ENCODE measurements at places on chromosomes 3 and 15.

GRCh38 chr3:72763751-72764440, 84.3 kb downstream of the SHQ1 start:
- DNase-seq, result no peak

DNA sequence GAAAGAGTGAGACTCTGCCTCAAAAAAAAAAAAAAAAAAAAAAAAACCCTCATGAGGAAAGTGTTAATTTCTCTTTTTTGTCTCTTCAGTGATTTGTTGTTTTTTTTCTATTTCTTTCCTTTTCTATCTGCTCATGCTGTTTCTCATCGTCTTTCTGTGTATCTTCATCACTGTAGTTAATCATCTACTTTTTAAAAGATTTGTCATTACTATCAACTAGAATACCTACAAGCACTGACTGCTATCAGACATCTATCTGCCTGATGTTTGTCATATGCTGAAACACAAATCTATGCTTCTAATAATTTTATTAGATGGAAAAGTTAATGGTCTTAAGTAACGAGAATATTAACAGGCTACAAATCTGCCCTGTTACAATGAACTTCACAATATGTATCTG, 26.8 kb downstream of the CCDC14 start:
- no peak for DNase-seq

- DNase-seq, result no peak
Observed at GRCh38 chr15:40243126-40243810, 4.4 kb downstream of the PAK6 start.

DNA sequence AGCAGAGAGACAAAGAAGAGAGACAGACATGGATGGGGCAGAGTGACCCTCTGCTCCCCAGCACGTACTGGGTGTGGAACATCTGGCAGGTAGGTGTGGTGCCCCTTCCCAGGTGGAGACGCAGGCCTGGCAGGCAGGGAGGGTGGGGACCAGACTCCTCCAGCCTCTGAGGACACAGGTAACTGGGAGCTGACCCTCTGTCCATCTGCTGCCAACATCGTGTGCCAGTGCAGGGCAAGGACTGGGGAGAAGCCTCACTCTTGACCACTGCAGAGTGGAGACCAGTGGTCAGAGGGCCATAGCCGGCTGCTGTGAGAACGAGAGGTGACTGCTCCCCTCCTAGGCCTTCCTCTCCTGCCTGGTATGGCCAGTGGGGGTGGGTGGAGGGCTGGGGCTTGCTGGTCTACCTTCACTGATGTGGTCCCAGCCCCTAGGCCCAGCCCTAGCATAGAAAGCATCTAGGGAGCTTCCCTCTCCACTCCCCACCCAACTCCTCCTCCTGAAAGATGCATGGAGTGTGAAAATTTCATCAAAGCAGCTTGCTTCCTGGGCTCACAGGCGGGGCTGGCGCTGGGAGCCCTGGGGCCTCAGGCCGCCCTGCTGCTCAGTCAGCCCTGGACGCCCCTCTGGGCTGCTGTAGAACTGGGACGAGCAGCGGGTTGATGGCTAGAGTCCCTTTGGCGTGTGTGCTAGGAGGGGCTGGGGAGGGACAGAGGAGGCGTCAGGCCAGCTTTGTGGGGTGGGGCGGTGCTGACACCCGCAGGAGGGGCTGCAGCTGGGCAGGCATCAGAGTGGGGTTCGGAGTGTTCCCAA, 90.3 kb downstream of the PLXNA1 start:
- DNase-seq, result no peak

DNA sequence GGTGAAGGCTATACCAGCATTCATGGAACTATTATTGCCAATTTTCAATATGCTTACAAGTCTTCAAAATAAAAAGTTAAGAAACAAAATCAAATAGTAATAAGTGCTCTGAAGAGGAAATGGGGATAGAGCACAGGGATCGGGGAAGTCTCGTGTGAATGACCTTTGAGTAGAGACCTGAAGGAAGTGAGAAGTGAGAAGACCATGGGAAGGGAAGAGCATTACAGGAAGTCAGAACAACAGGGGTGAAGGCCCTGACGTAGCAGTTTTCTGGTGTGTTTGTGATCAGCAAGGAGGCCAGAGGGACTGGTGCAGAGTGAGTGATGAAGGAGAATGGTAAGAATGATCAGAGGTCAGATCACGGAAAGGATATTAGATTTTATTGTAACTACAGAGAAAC, 48.1 kb downstream of the STAC start:
- DNase-seq, result no peak

DNA sequence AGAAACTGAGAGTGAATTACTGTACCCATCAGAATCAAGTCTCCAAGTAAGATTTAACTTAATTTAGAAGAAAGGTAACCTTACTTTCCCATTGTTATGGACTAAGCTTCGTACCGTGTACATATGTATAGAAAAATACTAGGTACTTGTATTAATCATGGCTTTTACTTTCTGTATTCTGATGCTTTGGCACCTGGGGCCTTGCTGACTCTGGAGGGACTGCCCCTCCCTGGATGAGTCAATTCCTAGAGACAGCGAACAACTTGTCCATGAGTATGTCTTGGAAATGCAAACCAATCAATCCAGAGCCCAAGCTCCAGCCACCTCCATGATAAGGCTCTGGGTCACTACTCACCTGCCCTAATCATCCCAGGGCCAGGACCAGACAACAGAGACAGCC, 50.0 kb upstream of the DGKG start:
- DNase-seq, result no peak

- DNase-seq, result no peak
Observed at GRCh38 chr15:25186411-25186810, 231.6 kb downstream of the SNRPN start.

- DNase-seq, result peak; percentile 57
Observed at GRCh38 chr15:56496635-56497034, 31.7 kb upstream of the MNS1 start.

DNA sequence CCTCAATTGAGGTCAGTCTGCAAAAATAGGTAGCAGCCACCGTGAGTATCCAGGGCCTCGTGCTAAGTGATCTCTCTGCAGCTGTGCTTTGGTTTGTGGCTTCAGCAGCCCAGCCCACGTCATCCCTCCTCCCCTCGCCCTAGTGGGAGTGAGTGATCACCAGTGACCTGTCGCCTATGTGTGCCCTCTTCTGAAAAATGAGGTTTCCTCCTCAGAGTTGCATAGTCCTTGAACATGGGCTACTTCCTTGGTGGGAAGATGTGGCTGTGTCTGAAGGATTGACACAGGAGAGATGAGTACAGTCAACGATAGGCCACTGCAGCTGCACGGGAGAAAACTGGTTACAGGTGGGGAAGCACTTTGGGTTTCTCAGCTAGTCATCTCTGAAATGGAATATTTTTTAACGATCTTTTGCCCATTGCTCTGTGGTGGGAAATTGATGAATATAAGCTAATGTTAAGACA, 144.8 kb upstream of the BHLHE40 start:
- DNase-seq, result no peak

DNA sequence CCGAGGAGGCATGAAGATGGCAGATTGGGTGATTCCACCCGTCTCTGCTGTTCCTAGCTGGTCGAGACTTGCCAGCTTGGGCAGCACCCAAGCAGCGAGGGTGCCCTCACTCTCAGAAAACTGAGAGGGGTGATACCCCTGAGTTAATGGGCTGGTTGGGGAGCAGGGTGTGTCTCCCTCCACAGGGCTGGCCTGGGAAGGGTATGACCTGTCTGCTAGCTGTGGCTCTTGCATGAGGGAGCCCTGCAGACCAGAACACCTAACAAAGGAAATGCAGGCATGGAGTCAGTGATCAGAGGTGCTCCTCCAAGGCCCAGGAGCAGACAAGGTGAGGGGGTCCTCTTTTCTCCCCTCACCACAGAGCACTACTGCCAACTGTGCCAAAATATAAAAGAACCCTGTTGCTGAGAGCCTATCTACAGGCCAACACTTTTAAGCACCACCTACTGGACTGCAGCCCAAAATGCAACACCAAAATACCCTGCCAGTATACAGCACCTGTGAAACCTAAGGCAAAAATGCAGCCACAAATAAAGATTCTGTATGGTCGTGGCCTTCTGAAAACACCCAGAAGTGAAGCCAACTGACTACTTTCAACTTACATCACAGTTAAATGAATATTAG, 35.8 kb upstream of the PPM1L start:
- no peak for DNase-seq

GRCh38 chr3:52222319-52223221, 2.9 kb downstream of the TLR9 start:
- DNase-seq, result no peak

DNA sequence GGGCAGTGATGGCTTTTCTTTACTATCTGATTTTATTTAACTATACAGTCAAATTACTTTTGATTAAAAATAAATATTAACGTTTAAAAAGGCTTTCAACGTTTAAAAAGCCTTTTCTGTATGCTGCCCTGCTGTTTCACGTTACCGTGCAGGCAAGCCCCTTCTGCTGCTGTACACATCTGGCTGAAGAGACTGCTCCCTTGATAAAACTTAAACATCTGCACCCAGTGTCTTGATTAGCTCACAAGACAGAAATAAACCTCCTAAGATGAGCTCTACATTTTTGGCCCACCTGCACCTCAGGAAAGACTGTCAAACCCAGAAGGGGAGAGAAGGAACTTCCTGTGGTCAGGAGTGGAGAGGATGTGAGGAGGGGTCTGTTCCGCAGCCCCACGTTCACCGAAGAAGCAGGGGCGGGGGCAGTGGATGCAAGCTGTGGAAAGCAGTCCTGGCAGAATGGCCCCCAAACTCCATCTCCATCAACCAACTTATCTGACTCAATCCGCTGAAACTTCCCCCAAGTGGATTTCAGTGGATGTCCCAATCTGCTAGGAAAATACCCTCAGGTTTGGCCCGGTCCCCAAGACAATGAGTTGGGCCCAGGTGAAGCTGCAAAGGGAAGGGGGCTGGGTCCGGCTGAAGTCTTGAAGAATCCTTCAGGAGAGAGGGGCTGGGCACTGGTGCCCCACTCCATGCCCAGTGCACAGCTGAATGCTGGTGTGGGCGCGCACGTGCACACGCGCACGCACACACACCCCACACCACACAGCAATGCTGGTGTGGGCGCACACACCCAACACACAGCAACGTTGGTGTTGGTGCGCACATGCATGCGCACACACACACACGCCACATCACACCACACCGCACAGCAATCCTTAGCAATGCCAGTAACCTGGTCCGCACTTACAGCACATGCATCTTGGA, 88.6 kb downstream of the LRIG1 start:
- DNase-seq, result no peak

GRCh38 chr3:14235003-14235911, 56.6 kb downstream of the LSM3 start:
- DNase-seq, result no peak

GRCh38 chr3:125374501-125374995, 577 bp downstream of the ZNF148 start:
- no peak for DNase-seq

DNA sequence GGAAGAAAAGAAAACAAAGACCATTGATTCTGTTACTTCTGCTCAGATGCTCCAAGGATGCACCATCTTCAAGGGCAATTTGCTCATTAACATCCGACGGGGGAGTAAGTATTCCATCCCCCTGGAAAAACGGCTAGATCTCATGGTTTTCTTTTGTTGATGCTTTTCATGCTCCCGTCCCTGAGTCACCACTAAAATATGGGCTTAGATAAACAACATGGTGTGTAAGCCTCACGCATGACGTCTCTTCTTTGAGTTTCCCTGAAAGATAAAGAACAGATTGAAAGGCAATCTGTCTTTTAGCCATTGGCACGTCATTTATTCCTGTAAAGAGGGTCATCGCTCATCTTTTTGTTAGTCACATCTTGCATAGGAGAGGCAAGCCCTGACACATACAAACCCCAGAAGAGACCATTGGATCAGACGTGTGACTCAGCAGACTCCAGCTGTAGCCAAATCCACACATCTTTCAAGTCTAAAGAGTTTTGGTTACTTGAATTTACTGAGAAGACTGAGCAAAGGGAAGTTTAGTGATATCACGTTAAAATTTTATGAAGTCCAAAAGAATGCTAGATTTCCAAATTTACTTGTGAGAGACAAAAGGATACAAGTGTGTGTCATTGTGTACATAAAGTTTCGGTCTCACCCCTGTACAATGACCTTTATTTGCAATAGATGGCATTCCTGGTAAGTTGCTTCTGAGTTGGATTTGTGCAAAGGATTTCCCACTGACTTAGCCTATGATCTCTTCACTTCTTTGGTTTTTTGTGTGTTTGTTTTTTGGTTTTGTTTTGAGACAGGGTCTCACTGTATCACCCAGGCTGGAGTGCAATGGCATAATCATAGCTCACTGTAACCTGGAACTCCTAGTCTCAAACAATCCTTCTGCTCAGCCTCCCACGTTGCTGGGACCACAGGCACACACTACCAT, 110.5 kb downstream of the PGPEP1L start:
- peak; percentile 99 for DNase-seq

- peak; percentile 59 for DNase-seq
Observed at GRCh38 chr15:42194513-42194912, 13.6 kb downstream of the VPS39 start.

- no peak for DNase-seq
Observed at GRCh38 chr15:54941417-54941816, 255.3 kb downstream of the RSL24D1 start.

GRCh38 chr3:184361532-184361931, at the start of the genes CLCN2 and POLR2H:
Gene CLCN2 (minus strand): TSS chr3:184361605. CDS start chr3:184361479, 126 bp downstream.
Gene POLR2H (plus strand): TSS chr3:184361710. CDS start chr3:184363493, 1,783 bp downstream.
- DNase-seq, result no peak

- DNase-seq, result no peak
Observed at GRCh38 chr3:118088696-118089095, 946.0 kb downstream of the IGSF11 start.

GRCh38 chr3:78737988-78738387, 1029.8 kb downstream of the ROBO1 start:
- no peak for DNase-seq

DNA sequence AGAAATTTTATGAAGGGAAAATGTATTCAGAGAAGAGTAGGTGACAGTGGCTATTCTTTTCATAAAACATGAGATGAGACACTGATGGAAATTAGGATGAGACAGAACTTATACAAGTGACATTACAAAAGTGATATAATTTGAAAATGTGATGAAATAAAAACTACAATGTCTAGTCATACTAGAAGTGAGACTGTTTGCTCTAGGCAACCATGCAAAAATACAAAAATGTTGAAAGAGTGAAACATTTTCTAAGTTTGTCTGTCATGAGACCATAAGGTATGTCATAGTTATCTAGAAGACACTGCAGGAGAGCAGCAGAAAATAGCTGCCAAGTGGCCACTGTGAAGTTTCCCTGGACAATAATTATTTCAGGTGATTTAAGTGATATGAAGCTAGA, 459.5 kb downstream of the DIPK2A start:
- DNase-seq, result no peak

DNA sequence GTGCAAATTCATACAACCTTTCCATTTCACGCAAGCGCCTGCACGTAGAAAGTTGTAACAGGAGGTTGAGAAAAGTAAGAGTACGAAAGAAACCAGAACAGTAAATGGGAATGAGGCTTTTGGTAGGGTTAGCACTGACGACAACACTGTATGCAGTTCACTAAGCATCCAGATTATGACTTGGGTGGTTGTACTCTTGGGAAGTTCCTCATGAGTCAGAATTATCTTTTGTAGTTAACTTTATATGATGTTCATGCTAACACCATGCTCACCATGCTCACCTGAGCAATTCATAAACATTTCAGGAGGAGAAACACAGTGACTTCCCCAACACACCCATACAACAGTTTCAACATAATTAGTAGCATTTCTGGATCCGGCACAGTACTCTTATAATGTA, 3.0 kb upstream of the LPP start:
- no peak for DNase-seq

GRCh38 chr15:48370460-48370859, 39.2 kb downstream of the DUT start:
- peak; percentile 83 for DNase-seq

Measured in brain microvascular endothelial cell (primary cell).